ENCODE measurements at places on chromosomes 11 and 22.

GRCh38 chr11:73223998-73224730, 6.1 kb downstream of the P2RY2 start:
- no peak for DNase-seq

DNA sequence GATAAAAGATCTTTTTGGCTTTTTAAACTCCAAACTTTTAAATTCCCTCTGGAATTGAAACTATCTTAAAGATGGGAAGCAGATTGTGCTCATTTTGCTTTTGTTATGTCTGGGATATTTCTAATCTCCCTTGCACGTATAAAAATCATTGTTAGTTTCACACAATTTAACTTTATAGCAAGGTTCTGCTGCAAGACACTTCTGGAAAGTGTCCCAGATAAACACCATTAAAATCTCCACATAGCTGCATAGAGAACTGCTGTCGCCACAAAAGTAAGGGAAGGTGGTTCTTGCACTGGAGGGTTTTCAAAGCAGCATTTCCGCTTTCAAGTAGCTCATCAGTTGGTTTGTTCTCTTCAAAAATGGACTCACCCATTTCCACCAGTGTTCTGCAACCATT, 11.8 kb downstream of the PTS start:
- no peak for DNase-seq

GRCh38 chr11:63813035-63813562, at the start of gene SPINDOC:
TSS of gene SPINDOC (plus strand) at chr11:63813456. CDS start at chr11:63813687, 231 bp downstream.
- DNase-seq: peak; percentile 53

GRCh38 chr11:120061036-120061760, 76.7 kb downstream of the TRIM29 start:
- DNase-seq: no peak

- peak; percentile 79 for DNase-seq
These were observed at the start of gene PACS1 for GRCh38 chr11:66069715-66070603. TSS of gene PACS1 (plus strand) at chr11:66070272. CDS start at chr11:66070487, 215 bp downstream.

- no peak for DNase-seq
These were observed 344.9 kb upstream of the B3GAT1 start for GRCh38 chr11:134756811-134757540.

DNA sequence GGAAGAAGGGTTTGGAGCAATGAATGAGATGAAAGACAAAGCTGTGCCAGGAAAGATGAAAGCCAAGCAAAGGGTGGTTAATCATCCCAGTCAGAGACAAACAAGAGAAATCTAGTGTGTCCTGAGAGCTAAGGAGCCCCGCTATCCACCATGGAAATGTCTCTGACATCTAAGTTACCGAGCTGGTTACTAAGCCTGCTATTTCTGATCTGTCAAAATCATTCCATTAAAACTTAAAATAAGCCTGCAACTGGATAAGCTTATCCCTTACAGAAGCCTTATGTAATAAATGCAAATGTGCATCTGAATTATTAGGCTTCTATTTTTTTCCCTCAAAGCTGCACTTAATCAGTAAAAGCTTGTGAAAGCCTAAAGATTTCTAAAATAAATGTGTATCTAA, 22.1 kb upstream of the SESN3 start:
- DNase-seq: no peak

- no peak for DNase-seq
These were observed 34.4 kb downstream of the LRRC32 start for GRCh38 chr11:76635991-76636738.

DNA sequence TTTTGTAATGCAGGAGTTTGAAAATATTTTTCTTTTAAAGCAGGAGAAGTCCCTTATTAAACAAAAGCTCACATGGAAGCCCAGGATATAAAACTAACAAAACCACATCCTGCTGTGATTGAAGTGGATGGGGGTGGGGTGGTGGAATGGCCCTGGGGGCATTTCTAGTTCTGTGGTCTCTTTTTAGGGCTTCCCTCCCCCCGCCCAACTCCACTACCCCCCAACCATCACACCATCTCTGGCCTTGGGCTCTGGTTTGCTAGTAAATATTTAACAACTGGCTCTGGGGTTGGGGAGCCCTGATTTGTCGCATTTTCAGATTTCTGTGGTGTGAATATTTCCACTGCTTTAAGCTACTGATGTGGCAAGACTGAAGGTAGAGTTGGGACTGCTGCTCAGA, 279.6 kb upstream of the PLET1 start:
- DNase-seq: no peak

- no peak for DNase-seq
These were observed 16.8 kb downstream of the CBL start for GRCh38 chr11:119222891-119223290.

DNA sequence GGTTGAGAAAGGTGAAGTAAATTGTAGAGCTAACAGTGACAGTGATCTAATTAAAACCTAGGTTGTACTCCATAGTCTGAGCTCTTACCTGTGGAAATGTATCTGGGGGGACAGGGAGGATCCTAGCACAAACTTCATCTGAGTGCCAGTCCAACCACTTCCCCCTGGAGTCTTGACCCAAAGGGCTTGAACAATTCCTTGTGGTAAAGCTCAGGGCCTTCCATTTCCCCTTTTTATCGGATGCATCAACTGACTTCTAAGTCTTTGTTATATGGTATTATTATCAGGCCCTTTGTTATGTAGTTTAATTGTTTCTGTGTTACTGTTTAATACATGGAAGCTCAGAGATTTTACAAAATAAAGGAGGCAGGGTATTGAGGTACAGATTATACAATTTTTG, 140.2 kb upstream of the SESN3 start:
- DNase-seq: no peak

- no peak for DNase-seq
These were observed 11.1 kb downstream of the HPS5 start for GRCh38 chr11:18310800-18311340.

DNA sequence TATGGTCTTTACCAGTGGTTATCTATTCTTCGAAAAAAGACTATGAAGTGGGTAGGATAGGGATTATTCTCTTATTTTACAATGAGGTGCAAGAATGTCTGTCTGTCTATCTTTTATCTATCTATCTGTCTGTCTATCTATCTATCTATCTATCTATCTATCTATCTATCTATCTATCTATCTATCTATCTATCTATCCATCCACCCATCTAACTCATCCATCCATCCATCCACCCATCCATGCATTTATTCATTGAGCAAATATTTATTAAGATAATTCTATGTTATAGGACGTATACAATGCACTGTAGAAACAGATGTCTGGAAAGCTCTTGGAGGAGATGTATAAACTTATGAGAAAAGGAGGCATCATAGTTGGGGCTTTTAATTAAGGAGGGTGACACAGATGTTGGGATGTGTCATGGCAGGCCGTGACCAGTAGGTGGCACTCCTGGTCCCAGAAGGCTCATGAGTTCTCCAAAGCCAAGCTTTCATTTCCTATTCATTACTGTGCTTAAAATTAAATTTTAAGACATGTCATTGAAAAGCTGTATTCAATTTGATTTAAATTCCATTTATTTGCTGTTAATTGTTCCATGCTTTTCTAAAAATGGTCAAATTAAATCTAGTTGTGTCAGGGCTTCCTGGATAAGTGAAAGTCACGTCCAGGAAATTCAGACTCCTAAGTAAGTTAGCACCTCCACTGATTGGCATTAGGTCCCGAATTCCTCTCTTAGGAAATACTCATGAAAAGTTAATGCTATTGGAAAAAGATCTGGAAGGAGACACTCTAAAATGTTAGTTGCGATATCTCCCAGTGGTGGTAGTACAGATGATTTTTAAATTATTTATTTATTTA, 19.0 kb upstream of the E2F8 start:
- DNase-seq: peak; percentile 37

GRCh38 chr11:10674440-10674855, 19.1 kb downstream of the IRAG1 start:
- DNase-seq: no peak

GRCh38 chr11:125141178-125141577, 23.4 kb upstream of the PKNOX2 start:
- DNase-seq: no peak

DNA sequence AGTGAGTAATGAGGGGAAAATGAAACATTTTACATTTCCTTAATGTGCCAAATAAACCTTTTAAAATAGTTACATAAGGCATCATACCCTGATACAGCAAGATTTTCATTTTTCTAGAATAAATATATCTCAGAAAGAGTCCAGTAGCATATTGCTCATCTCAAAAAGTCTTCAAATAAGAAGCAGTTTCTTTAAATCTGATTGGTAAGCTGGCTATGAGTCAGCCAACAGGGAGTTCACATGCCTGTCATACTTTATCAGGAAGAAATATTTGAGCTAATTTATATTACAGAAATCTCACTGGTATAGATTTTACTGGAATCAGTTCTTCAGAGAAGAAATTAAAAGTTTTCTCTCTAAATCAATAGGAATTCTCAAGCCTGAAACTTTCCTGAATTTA, 258.1 kb downstream of the C11orf87 start:
- no peak for DNase-seq

DNA sequence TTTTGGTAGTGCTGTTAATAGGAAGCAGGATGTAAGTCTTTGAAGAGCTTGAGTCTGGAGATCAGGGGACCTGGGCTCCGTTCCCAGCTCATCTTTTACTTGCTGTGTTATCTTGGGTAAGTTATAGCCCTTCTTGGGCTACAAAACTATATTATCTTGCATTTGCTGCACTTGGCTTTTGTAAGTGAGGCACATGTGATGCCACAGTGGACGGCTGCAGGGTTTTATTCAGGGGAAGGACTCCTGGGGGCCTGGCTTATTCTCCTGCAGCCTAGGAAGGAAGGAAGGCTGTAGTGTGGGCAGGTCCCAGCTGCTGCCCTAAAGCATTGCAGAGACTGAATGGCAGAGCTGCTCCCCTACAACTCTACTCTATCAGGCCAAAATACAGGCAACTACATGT, 6.4 kb downstream of the CD82 start:
- DNase-seq: no peak

GRCh38 chr11:34546511-34547209, 33.1 kb upstream of the ELF5 start:
- DNase-seq: no peak

- no peak for DNase-seq
These were observed 9.4 kb downstream of the TMPRSS13 start for GRCh38 chr11:117919781-117920221.

GRCh38 chr22:31244046-31244942, 32.2 kb downstream of the LIMK2 start:
- no peak for DNase-seq
